Daoy (cell line): ENCODE measurements at places on chromosomes 3 and 15. TPM values are rescaled to one million over a fixed set of nuclear protein-coding genes. Genes with fewer than 3 reads are reported as not detected.

DNA sequence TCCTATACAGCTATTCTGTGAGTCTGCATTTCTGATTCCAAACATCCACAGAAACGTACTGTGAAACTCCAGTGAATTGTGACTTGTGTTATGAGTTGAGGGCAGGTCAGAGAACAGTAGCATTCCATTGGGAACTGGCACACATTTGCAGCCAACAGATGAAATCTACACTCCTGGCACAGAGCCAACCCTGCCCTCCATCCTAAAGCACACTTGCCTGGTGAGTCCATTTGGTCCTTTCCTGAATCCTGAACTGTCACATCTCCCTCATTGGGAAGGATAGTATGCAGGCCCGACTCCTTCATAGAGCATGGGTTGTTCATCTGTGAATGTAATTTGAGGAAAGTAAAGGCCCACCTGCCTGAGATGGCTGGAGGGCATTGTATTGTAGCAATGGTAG is 314.3 kb upstream of the RASGRP1 start:
- peak; percentile 44 for DNase-seq

The HES1 gene
- 88.3 and 97.8 TPM in 2 replicates for total RNA-seq

- peak; percentile 27 for DNase-seq
Observed at GRCh38 chr3:126014252-126014651, 45.3 kb downstream of the ROPN1B start.

- no peak for DNase-seq
Observed at GRCh38 chr3:171026597-171027293, at the start of gene SLC2A2. TSS of gene SLC2A2 (minus strand) at chr3:171026720. CDS start at chr3:171026670, 50 bp downstream.

The TRH gene
- total RNA-seq: not detected in 2 replicates

- DNase-seq: no peak
Observed at GRCh38 chr3:8767667-8768363, 1.6 kb downstream of the OXTR start.

DNA sequence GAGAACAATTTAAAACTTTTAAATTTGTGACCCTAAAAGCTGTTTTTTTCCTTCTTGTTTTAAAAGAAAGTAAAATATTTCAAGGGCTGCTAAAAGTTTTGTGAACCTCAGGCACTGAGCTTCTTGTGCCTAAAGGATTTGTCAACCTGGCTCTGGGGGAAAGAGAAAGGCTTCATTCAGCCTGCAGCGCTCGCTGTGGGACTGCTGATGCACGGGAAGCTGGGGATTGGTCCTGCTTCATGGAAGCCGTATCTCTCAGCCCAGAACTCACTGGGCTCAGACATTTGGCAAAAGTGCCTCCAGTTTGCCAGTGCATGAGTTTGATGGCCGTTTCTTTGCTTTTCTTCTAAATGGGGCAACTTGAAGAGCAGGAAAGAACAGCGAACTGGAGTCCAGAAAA is 30.8 kb downstream of the TPRG1 start:
- no peak for DNase-seq

DNA sequence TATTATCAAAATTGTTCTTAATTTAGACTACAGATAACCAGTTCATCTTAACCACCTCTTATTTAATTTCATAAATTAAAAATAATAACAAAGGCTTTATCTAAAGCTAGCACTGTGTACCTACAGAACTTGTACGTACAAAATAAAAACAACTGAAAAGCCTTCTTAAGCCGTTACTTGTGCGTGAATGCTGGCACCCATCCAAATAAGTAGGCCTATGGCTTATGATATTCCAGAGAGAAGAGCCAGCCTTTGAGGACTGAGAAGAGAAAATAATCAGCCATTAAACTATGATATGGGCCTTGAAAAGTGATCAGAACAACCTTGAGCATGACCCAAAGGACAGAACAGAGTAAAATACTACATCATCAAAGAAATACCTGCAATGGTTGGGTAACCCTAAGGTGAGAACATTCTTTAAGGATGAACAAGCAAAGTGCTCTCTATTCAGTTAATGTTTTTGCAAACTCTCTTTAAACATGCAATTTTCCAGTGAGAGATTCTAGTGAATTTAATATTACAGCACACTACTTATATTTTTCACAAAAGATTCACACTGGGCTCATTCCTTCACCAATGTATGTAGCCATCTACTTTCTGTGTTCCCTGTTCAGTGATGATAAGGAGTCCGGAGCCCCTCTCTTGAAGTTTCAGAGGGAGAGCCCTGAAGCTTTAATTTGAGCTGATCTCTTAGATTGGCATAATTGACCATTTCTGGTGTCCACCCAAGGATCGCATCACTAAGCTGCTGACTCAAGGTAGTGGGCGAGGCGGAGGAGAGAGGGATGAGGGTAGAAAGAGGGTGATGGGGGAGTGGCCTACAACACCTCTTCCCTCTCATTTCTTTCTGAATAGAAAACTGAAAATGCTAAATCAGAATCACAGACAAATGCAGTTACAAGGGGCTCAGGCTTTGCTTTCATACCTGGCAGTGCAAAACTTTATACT is 7.7 kb upstream of the ACTC1 start:
- no peak for DNase-seq

DNA sequence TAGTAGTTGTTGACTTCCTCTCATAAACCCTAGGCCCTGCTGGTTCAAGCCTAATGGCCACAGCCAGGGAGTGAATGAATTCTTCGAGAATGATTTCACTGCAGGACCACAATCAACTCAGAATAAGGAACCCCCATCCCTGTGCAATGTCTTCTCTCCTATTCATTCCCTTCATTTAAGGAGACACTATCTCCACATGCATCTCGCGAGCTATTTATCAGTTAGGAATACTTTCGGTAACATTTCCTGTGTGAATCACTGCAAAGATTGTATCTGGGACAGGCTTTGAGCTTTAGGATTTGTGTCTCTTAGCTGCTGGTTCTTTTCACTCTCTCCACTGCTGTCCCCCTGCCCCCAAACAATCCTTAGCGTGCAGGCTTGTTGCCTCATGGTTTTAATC is 94.4 kb downstream of the MYLK start:
- peak; percentile 57 for DNase-seq

GRCh38 chr15:31359702-31360111 is 33.1 kb downstream of the KLF13 start:
- no peak for DNase-seq

The EID1 gene
- total RNA-seq: 197 and 267 TPM in 2 replicates

The ACTC1 gene
- total RNA-seq: not detected in 2 replicates

GRCh38 chr3:158443632-158444031 is 127.4 kb upstream of the MLF1 start:
- no peak for DNase-seq

DNA sequence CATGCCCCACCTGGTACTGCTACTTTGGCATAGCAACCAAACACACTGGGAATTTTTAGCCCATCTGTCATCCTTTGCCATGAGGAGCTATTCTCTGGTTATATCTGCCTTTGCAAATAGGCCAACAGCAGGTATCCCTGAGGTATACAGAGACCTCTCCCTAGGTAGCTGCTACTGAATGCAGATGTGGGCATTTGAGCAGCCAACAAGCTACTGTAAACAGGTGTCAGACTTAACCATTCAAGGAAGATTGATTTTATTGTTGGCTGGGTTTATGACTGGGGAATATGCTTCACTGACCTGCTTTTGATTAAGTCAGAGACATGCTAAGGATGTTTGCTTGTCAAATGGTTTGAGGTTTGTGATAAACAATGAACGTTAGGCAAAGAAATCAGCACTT is 183.2 kb downstream of the OXSM start:
- no peak for DNase-seq

The CNTN3 gene
- 0.09 and 0.34 TPM in 2 replicates for total RNA-seq

GRCh38 chr3:58029842-58030584 is 21.8 kb downstream of the FLNB start:
- DNase-seq: no peak

DNA sequence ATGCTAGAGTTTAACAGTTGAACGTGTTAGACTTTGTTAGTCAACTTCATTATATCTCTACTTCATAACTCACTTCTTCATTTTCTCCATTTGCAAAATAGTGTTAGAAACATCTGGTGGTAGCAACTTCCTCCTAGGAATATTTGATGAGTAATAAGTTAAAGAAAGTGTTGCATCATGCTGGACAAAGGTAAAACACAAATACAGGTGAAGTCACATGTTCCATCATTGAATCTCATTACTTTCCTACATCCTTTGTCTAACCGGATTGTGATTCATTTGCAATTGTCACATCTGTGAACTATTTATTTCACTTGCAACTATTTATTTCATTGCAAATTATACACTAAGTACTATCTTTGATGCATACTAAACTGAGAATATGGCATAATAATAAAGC is 186.5 kb downstream of the TUSC7 start:
- DNase-seq: no peak

GRCh38 chr3:111863942-111864694 is 5.1 kb downstream of the PHLDB2 start:
- DNase-seq: no peak

DNA sequence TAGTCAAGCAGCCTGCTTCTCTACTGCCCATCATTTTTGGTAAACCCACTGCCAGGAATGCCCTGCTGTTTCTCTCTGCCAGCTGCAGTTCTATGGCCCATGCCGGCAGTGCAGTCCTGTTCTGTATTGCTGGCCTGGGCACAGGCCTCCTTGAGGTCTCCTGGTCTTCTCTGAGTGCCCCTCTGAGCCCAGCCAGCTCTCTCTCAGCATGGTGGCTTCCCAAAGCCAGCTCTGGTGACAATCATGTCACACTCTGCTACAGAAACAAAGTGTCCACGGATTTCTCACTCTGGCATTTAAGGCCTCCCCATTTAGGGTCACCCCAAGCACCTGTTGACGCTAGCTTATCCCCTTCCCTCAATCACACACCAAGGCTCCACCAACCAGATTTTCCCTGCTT is 24.5 kb downstream of the SRPRB start:
- DNase-seq: no peak

GRCh38 chr15:98850961-98851572 is 156.5 kb downstream of the PGPEP1L start:
- peak; percentile 78 for DNase-seq

The PARP15 gene
- under 0.01 TPM in 1 of 2 replicates, not detected in the other for total RNA-seq

The ISLR gene
- 0.06 and 0.29 TPM in 2 replicates for total RNA-seq

GRCh38 chr3:63135367-63135766 is 142.7 kb upstream of the SYNPR start:
- peak; percentile 15 for DNase-seq

- DNase-seq: peak; percentile 62
Observed at GRCh38 chr15:56244038-56244810, 545 bp upstream of the RFX7 start.

The PPP1R14D gene
- not detected in 2 replicates for total RNA-seq

The APBA2 gene
- total RNA-seq: 21.5 and 27.5 TPM in 2 replicates

The GASK1A gene
- total RNA-seq: 0.11 TPM in 1 of 2 replicates, not detected in the other

The INSYN1 gene
- 0.06 and 0.21 TPM in 2 replicates for total RNA-seq

The ZNF619 gene
- total RNA-seq: 1.1 and 1.7 TPM in 2 replicates

The PPP4R2 gene
- 43.6 and 49.1 TPM in 2 replicates for total RNA-seq

DNA sequence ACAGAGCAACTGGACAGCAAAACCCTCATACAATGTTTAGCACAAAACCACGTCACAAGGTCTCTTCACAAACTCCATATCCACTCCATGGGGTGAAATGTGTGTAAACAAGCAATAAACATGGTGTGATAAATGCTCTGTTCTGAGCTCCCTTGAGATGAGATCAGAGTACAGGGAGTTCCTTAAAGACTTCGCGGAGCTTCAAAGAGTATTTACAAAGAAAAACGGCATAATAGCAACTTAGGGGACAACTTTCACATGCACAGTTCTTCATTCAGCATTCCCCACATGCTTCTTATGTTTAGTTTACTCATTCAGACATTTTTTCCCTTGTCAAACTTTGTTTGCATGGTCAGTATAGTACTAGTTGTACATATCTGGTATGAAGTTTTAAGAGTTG is 52.5 kb upstream of the SUCLG2 start:
- DNase-seq: no peak

- DNase-seq: no peak
Observed at GRCh38 chr15:69543681-69544364, 91.2 kb downstream of the RPLP1 start.

DNA sequence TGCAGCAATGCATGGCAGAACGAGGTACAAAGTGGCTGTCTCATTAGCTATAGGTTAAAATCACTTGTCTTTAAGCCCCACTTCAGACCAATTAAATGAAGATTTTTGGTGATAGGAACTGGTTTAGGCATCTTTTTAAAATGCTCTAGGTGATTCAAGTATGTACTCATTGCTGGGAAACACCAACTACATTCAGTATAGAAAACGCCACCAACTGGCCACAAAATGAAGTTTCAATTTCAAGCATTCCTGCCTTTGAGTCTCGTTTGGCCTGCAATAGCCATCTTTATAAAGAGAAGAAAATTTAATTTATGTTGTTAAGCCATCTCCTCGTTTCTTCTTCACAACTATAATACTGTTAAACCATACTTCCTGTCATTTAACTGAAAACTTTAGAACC is 587.9 kb downstream of the GBE1 start:
- DNase-seq: peak; percentile 1

The RNF168 gene
- 12.0 and 14.5 TPM in 2 replicates for total RNA-seq

DNA sequence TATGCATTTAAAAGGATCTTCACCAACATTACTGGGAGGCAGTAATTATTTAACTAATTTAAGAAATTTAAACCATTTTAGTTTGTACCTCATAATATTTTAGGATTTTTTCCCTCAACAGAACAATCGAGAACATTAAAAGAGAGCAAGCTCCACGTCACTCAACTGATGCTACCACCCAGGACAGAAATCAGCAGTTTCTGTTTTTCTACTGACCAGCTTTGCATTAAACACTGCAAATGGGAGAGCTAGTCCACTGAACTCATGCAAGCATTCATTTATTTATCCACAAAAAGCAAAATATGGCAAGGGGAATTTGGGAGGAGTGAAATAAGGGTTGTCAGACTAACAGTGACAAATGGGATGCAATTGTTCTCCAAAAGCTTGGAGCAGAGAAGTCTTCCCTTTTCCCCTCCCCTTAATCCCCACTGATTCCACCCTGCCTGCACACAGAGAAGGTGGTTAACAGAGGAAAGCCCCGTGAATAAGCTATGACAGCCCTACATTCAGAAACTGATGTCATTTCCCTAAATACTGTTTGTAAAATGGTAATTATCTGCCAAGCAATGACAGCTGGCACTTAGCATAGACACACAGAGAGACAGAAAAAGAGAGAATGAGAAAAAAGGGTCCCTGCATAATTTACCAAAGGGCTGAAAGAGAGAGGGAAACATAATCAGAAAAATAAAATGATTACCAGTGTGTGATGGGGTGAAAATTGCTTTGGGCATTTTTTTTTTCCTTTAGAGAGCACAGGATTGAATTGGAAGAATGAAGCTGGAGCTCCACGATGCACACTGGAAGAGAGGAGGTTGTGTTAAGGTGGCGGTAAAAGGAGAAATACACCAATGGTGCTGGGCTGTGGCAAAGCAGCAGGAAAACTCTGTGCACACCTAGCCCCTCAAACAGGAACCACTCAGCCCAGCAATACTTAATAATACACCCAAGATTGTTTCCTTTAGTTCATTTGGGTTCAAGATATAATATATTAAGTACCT is 777.4 kb downstream of the TUSC7 start:
- no peak for DNase-seq

The ROBO2 gene
- total RNA-seq: not detected in 2 replicates

The SPTSSB gene
- total RNA-seq: not detected in 2 replicates

GRCh38 chr3:51099794-51100535 is 285.1 kb upstream of the MANF start:
- DNase-seq: peak; percentile 50

DNA sequence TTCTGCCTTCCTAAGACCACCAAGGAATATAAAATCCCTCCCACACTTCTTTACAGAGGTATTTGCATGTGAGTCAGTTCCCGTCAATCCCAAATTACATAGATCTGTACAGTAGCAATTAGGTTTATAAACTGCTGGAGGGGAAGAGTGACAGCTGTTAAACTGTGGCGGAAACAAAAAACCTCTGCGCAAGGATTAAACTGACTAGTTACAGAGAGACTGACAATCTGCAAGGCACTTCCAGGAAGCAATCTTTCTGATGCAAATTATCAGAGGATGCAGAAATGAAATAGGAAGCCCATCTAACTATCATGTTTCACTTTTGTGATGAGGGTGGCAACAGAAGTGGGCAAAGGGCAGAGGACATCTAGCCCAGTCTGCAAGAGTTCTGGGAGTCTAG is 150.4 kb downstream of the RTP4 start:
- no peak for DNase-seq
